ENCODE measurements at places on chromosomes 11 and 22. TPM values are rescaled to one million over a fixed set of nuclear protein-coding genes. Genes with fewer than 3 reads are reported as not detected.

GRCh38 chr11:62592146-62592815, 958 bp upstream of the TUT1 start:
- no peak for DNase-seq

DNA sequence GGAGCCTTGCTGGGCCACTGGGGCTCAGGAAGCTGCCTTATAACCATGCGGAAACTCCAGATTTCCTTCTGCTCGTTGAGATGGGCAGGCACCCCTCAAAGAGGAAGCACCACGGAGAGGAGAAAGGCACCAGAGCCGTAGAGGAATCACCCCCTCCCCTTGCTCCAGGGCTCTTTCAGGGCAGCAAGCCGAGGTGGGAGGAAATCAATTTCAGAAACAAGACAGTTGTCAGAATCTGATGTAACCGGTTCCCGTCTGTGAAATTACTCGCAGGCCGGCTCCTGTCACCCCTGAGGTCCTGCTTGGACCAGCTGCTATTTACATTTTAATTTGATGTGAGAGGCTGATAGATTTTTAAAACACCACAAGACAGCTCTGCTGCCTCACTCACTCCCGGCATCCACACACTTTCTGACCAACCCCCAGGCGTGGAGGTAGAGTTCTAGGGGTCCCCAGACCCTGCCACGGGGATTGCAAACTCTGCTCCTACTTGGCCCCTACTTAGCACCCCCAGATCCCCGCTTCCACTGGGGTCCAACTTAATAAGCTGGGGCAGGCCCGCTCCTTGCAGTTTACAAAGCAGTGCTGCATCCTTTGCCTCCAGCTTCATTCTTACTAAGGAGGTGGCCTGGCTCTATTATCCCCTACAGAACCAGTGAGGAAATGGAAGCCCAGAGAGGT, 162.5 kb downstream of the CEP164 start:
- DNase-seq: no peak

GRCh38 chr11:33321422-33321821, 64.2 kb downstream of the HIPK3 start:
- no peak for DNase-seq

- DNase-seq: no peak
Measured at GRCh38 chr11:92536883-92537282, 312.3 kb downstream of the FAT3 start.

DNA sequence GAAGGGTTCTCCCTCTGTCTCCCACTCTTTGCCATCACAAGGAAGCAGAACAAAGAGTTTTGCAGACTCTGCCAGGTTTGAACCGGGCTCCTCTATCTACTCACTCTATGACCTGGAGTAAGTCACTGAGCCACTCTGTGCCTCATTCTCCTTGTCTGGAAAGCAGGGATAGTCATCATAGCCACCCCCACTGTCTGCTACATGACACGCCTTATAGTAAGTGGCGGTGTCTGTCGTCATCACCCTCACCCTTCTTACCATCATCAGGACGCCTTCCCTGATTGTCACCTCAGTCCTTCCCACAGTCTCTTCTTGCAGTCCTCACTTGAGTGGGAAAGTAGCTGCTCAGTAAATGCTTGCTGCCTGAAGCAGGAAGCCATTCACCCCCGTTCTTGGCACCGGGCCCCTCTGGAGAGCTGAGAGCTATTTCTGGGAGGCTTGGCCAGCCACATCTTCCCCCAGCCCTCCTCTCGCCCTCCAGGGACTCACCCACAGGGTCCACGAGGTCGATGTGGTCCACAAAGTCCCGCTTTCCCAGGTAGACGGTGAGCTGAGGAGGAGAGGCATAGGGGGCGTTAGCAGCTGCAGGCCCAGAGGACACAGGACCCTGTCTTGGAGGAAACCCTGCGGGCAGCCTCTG, 46.4 kb downstream of the TPBGL start:
- DNase-seq: no peak

GRCh38 chr11:133306019-133306418, 226.3 kb downstream of the OPCML start:
- DNase-seq: no peak

DNA sequence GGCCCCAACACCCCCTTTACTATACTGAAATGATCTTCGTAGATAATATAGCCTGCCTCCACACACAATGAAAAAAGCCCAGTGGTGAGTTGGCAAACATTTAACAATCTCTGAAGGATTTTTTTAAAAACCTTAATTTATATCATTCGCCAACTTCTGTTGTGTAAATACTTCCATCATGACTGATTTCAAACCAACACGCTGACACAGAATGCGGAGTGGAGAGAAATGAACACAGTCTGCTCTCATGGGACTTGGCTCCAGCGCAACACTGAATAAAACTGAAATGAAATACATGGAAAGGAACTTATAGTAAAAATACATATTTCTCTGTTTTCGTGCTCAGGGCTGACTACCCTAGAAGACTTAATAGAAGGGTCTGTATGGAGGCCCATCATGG, 61.3 kb upstream of the WNT11 start:
- DNase-seq: no peak

- DNase-seq: peak; percentile 37
Measured at GRCh38 chr11:69307421-69307820, 13.5 kb downstream of the MYEOV start.

DNA sequence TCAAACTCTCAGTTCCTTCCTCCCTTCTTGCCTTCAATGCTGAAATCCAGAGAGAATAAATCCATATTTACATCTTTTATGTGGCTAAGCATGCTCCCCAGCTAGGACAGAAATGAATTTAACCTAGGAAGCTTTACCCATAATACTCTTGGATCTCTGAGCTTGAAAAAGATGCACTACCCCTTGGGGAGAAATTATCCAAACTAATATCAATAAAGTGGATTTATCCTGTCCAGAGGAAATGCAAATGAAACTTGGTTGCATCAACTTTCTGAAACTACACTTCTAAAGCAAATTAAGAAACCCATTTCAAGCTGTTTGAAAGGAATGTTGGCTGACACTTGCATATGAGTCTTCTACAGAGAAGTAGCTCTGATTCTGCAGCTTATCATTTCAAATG, 347.9 kb downstream of the TTC28 start:
- DNase-seq: no peak

GRCh38 chr11:76566811-76567210, 103.7 kb downstream of the LRRC32 start:
- DNase-seq: no peak

DNA sequence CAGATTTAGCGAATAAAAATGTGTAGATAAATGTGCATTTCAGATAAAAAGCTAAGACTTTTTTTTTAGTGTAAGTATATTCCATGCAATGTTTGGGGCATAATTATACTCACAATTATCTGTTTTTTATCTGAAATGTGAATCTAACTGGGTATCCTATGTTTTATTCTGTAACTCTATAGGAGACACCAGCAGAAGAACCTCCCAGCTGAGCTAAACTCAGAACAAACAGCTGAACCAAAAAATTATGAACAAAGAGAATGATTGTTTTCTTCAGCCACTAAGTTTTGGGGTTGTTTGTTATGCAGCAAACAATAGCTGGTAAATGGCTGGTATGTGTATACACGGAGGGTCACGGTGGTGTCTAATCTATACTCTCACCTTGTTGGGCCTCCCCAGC, 42.9 kb downstream of the FBXO7 start:
- no peak for DNase-seq

- DNase-seq: no peak
Measured at GRCh38 chr22:49717322-49717919, 110.3 kb downstream of the BRD1 start.

DNA sequence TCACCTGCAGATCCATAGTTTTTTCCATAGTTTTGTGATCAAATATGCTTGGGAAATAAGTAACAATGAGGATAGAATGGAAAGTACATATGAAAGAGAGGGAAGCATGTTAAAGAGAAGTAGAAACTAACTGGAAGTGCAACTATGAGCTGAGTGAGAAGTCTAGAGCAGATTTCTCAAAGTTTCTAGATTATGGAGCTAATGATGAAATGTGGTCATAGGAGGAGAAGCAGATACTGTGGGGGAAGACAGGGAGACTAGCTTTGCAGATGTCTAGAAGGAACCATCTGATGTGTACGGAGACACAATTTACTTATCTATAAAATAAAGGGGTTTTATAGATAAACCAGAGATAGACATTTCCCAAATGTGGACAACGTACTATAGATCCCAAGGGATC, 37.1 kb downstream of the RELT start:
- DNase-seq: no peak

GRCh38 chr11:73838443-73839122, 38.1 kb downstream of the COA4 start:
- DNase-seq: no peak

DNA sequence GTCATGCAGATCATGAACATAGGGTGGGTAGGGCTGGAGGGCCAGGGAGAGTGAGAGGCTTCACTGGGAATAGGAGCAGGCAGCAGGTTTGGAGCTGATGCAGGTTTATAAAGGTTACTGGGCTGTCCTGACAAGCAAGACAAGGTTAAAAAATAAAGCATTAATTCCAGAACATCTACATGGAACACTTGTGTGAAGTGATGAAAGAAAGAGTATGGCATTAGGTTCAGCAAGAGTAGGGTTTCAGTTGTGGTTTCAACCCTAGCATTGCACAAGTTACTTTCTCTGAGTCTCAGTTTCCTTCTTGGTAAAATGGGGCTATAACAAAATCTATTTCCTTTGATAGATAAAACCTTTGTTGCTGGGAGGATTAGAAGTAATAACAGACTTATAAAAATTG, 114.6 kb upstream of the SESN3 start:
- no peak for DNase-seq

DNA sequence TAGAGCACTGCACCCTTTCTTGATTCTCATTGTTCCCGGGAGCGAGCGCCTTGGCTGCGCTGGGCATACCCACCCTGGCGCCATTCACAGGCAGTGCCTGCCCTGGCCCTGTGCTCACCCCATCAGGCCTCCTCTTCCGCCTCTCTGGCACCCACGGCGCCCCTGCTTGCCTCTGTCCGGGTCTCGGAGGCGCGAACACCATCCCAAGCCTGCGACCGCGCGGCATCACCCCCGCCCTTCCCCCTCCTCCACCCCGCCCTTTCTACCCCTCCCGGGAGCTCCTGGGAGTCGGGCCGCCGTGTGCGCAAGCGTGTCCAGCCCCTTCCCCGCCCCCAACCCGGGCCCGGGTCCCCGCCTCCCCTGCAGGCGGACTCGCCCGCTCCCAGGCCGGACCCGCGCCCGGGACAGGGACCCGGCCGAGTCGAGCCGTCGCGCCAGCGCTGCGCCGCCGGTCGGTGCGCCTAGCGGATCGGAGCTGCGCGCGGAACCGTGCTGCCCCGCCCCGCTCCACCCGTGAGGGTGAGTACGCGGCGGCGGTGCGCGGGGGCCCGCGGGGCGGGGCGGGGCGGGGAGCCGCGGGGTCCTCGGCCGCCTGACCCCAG, at the start of gene ST3GAL4:
ST3GAL4 (plus strand) TSS at position 363 of the 602 bp plus-strand sequence. CDS start 50,470 bp downstream, outside the sequence.
- peak; percentile 94 for DNase-seq

- no peak for DNase-seq
Measured at GRCh38 chr22:19579115-19579811, 55.1 kb upstream of the CLDN5 start.

DNA sequence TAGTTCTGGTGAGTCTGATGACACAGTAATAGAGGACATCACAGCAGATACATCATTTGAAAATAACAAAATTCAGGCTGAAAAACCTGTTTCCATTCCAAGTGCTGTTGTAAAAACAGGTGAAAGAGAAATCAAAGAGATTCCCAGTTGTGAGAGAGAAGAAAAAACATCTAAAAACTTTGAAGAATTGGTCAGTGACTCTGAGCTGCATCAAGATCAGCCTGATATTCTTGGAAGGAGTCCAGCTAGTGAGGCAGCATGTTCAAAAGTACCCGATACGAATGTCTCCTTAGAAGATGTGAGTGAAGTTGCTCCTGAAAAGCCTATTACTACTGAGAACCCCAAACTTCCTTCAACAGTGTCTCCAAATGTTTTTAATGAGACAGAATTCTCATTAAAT, 38.7 kb downstream of the RTN3 start:
- no peak for DNase-seq

- DNase-seq: no peak
Measured at GRCh38 chr11:71340086-71340606, 87.8 kb upstream of the SHANK2 start.

GRCh38 chr11:1880746-1881441, 10.8 kb downstream of the PRR33 start:
- DNase-seq: peak; percentile 63

DNA sequence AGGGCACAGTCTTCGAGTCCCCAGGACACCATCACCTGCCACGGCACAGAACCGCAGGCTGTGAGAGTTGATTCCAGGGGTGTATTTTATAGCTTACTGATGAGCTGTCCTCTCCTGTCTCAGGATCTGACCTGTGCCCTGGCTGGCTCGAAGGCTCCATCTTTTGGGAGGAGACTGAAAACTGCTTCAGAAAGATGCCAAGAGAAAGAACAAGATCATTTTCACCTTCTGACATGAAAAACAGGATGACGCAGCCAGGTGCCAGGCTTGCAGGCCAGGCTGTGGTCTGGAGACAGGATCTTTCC, 2.2 kb downstream of the MRGPRD start:
- DNase-seq: no peak

Gene KCNJ5
- total RNA-seq: 7.5 TPM

Gene OR52N1
- not detected for total RNA-seq

Gene POU2AF2
- not detected for total RNA-seq

Gene TMEM218
- 6.0 TPM for total RNA-seq

Gene OMP
- not detected for total RNA-seq

Gene A4GALT
- 81.2 TPM for total RNA-seq

Gene CCDC73
- total RNA-seq: not detected

Gene CALCB
- total RNA-seq: not detected

Gene OR51B2
- total RNA-seq: not detected

Gene NDUFA6
- 296 TPM for total RNA-seq

Gene LGALS12
- total RNA-seq: 2.6 TPM

Gene DDB1
- total RNA-seq: 113 TPM

Gene CDC45
- 0.76 TPM for total RNA-seq

Gene CD44
- total RNA-seq: 19.9 TPM

Gene KRTAP5-10
- not detected for total RNA-seq

Gene KCNK4
- total RNA-seq: not detected
